ENCODE measurements at places on chromosomes 11 and 22.
A peak's percentile ranks its signal among the peaks of the same experiment; 100 is the strongest.

DNA sequence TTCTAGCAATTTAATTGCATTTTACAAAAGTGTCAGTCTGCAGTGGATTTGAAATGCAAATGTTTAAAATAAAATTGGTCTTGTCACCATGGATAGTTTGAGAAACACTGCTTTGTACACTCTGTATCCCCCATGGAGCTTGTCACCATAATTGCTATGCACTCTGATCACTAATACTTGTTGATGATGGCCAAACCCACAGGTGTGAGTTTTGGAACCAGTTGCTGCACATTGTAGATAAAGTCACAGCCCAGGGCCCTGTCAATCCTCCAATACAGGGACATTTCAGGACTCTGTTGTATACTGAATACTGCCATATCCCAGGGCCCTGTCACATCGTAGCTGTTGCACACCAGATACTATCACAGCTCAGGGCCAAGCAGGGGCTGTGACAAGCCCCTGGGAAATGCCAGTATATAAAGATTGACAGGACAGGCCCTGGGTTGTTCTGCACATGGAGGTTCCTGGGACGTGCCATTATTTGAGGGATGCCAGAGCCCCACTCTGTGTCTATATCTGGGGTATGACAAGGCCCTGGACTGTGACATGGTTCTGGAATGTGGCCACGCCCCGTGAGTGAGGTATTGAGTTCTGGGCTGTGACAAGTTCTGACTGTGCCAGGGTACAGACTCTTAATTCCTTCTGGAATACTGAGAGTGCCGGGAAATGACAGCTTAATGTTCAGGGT is 27.9 kb upstream of the SMPD1 start:
- no peak for DNase-seq

GRCh38 chr22:48494968-48495750 is 1332.5 kb downstream of the BRD1 start:
- no peak for DNase-seq

DNA sequence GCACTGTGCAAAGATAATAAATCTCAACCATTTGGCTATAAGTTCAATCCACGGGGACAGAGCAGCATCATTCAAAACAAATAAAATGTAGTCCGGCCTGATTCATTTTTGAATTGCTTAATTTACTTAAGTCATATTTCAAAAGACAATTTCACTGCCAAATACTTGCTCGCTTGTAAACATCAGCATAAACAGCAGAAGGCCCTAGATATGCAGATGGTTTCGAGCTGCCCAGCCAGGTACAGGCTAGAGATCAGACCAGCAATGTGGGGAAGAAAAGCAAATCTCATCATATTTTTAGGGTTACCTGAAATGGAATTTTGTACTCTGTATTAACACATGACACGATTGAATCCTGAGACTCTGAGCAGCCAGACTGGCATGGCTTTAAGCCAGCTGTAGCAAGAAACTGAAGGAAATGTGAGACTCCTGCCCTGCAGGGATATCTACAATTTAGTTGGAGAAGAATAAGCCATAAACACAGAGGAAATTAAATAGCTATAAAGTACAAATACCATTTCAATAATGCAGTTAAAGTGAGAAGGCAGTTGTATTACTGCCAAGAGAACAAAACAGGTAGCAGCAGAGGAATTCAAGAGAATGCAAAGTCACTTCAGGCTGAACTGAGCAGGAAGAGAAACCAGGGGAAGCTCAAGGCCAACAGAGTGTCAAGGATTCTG is 440.3 kb downstream of the ETS1 start:
- no peak for DNase-seq

DNA sequence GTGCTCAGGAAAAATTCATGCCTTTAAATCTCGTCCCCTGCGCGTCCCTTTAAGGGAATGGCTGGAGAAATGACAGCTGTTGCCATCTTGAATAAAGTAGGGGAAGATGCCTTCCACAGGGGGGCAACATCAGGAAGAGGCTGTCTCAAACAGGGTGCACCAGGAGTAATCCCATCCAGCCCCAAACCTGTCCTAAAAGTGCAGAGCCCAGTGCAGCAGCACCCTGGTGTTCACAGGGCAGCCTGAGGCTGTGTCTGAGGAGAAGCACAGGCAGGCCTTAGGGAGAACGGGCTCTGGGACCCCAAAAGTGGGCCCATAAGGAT is 10.8 kb upstream of the C11orf96 start:
- no peak for DNase-seq

DNA sequence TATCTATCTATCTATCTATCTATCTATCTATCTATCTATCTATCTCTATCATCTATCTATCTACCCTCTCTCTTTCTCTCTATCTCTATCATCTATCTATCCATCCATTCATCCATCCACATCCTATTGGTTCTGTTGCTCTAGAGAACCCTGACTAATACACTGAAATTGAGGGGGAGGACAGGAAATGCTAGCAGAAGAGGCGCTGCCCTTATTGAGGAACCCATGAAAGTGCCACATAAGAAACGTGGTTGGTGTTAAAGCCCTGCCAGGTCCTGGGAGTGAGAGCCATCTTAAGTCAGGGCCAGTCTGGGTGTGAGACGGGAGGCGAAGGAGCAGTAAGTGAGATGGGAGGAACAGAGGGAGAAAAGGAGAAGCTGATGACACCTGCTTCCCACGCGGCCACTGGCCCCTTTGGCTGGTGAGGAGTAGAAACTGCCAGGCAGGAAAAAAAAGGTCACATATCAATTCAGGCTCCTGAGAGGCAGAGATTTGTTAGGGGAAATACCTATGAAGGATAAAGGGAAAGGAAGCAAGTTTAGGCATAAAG is 87.9 kb upstream of the PLET1 start:
- no peak for DNase-seq

DNA sequence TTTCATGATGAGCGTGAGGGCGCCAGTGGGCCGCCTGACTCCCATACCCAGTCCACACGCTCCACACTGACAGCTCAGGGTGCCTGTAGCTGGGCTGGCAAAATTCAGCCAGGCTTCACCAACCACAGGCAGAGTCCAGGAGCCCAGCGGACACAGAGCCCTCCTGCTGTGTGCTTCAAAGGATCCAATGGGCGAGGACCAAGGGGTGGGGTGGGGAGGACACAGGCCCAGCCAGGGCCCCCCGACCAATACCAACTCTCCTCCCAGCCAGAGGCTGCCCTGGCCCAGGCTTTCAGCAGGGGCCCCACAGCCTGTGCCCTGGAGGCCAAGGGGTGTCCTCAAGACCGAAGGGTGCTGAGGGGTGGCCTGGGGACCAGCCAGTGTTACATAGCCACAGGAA is 336.1 kb downstream of the CTTN start:
- no peak for DNase-seq

GRCh38 chr11:57873196-57873911 is 111.8 kb downstream of the CTNND1 start:
- no peak for DNase-seq

DNA sequence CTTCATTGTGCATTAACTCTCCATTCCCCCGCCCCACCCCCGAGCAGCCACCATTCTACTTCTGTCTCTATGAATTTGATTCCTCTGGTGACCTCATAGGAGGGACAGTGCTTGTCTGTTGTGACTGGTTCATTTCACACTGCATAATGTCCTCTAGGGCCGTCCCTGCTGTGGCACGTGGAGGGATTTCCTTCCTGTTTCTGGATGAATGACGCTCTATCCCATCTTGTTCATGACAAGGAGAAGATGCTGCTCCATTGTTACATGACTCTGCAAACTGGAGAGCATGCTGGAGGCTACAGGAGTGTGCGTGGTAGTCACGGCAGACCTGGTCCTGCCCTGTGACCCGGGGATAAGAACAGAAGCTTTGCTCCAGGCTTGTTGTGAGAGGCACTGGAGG is 61.3 kb downstream of the RTL6 start:
- DNase-seq, result no peak

GRCh38 chr22:42997582-42998090 is 17.3 kb downstream of the PACSIN2 start:
- no peak for DNase-seq

DNA sequence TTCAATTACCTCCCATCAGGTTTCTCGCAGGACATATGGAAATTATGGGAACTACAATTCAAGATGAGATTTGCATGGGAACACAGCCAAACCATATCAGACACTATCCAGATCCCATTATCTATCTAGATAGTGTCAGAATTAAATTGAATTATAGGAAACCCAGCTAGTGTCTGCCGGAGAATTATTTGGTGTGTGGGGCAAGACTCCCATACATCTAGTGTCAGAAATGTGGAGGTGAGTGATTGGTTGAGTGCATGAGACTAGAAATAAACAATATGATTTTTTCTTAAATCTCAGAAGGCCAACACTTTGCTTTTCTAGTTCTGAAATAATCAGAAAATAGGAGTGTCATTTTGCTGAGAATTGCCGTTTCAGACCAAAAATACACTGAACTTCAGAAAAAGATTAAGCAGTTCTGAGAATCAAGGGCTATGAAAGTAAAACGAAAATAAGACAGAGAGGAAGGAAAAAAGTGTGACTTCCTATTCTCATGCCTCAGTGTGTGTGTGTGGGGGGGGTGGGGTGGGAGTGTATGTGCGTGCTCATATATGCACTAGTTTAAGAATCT is 21.3 kb downstream of the CASP12 start:
- DNase-seq, result no peak

DNA sequence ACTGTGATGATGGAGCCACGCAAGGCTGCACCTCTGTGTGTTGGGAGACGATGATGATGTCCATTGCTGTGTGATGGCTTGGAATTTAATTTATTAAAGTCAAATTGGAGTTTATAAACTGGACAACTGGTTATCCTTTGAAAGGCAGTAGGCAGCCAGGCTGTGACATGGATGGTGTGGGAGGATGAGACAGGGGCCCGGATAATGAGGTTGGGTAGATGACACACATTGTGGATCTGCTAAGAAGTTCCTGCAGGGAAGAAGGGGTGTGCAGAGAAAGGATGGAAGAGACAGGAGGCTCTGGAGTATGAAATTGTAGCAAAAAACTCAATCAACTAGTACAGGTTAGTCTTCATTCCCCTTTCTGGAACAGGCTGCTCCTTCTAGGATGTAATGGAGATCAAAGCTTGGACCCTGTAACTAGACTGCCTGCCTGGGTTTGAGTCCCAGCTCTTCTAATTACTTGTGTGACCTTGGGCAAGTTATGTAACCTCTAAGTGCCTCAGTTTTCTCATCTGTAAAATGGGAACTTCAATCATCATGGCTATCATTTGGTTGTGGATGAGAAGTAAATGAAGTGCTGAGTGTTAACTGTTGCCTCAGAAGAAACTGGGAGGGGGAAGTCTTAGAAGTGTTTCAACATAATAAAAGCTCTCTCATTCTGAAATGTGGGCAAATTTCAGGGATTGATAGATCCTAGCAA is 4.2 kb upstream of the HINFP start:
- no peak for DNase-seq

GRCh38 chr11:79344753-79345294 is 96.0 kb downstream of the TENM4 start:
- DNase-seq, result no peak

GRCh38 chr11:74620531-74620930 is 28.1 kb downstream of the POLD3 start:
- DNase-seq, result no peak

DNA sequence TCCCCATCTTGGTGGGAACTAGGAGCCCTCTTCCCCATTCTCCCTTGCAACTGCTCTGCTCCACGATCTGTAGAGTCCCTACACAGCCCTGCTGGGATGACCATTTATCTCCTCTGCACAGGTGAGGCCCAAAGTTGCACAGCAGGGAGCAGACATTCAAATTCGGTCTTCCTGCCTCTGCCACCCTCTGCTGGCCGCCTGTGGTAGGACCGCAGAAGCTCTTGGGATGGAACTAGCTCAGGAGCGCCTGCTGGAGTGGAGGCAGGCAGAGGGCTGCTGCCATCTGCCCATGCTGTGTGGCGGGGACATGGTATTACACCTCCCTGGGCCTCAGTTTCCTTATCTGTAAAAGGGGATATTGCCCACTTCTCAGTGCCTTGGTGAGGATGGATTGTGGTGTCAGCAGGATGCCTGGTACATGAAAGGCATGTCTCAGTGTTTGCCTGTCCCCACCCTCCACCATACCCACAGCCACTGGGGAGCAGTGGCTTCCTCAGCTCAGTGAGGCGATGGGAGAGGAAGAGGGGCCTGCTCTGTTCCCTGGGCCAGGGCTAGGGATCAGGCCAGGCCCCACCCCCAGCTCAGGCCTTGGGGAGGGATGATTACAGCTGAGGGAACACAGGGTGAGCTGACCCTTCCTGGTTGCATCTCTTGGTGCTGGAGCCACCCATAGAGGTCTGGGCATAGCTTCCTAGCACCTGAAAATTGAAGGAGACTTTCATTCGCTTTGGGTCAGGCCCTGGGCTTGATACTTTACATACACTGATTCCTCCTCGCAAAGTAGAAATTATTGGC is 11.3 kb upstream of the OMP start:
- DNase-seq, result peak; percentile 65

GRCh38 chr22:47351836-47352579 is 589.6 kb downstream of the TBC1D22A start:
- no peak for DNase-seq

- DNase-seq, result no peak
These were observed 180.6 kb upstream of the MTMR2 start for GRCh38 chr11:96104496-96104895.

DNA sequence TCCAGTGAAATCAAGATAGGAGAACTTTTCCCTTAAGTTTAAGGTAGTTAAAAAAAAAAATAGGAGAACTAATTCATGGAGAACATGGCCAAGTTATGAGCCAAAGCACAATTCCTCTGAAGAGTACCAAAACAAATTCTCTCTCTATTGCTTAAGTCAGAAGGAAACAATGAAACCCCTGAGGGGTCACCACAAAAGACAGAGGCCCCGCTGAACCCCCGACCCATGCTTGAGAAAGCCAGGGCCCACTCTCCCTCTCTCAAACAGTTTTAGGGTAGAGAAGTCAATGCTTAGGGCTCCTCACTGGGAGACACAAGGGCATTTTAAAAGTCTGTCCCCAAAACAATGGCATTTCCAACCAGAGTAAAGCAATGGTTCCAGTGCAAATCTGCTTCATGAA is 26.9 kb downstream of the PPP2R1B start:
- no peak for DNase-seq

DNA sequence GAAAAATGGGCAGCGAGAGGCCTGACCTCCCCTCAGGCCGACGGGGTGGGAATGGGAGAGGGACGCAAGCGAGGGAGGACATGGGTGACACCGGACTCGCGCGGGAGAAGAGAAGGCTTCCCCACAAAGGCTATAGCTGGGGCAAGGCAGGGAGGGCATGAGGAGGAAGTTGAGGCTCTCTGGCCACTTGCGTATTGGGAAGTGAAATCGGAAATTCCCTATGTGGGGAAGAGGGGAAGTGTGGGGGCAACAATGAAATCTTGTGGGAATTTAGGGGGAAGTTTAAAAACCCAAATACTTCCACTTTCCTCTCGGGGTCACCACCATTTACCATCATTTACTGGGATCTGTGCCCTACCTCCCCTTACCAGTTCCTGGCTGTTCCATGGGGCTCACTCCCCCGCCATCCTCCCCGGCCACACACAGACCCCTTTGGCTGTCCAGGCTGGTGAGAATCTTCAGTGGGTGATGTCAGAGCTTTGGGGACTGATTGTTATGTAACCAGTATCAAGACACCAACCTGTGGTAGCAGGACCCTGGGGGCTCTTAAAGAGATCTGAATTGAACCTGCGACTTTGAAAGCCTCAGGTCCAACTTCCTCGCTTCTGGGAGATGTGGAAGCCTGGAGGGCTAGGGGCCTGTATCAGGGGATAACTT is 951 bp upstream of the EHD1 start:
- DNase-seq, result no peak

GRCh38 chr22:46201059-46201757 is 48.9 kb downstream of the CDPF1 start:
- DNase-seq, result no peak

Measured in posterior cingulate gyrus (tissue), 11 donors.